GM18507 (cell line): ENCODE measurements at places on chromosomes 6 and 20.

DNA sequence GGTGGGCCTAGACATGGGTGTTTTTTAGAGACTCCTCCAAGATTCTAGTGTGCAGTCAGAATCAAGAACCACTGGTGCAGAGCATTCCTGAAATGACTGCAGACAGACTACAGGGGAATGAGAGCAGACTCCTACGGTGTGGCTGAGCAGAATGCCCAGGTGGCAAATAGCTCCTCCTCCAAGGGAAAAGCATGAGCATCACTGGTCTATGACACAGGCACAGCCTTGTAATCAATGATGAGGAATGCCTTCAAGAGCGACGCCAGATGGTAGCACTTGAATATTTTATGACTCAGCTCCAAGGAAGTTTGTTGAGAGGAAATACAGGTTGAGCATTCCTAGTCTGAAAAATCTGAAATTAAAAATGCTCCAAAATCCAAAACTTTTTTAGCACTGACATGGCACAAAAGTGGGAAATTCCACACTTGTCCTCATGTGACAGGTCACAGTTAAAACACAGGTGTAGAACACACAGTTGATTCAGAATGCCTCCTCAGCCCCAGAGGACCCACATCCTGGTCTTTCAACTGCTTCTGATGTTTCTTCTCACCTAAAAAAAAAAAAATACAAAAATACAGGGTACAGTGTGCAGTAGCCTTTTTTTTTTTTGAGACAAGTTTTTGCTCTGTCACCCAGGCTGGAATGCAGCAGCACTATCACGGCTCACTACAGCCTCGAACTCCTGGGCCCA, 10.6 kb upstream of the FAM8A1 start:
- DNase-seq, result no peak

DNA sequence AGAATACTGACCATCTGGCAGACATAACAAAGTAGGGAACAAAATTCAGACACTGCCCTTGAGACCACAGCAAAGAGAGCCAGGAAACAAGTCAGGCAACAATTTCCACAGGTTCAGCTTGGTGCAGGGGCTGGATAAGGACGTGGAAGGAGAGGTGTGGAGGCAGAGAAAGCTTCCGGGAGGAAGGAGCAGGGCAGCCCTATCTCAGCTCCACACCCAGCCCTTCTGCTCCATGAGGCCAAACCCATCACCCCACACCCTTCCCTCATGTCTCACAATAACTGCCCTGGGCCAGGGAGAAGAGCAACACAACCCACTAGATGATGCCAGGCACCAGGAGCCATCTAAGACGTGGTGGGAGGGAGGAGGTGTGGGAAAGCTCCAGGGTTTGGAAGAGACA, 5.8 kb downstream of the SNHG17 start:
- DNase-seq, result no peak

DNA sequence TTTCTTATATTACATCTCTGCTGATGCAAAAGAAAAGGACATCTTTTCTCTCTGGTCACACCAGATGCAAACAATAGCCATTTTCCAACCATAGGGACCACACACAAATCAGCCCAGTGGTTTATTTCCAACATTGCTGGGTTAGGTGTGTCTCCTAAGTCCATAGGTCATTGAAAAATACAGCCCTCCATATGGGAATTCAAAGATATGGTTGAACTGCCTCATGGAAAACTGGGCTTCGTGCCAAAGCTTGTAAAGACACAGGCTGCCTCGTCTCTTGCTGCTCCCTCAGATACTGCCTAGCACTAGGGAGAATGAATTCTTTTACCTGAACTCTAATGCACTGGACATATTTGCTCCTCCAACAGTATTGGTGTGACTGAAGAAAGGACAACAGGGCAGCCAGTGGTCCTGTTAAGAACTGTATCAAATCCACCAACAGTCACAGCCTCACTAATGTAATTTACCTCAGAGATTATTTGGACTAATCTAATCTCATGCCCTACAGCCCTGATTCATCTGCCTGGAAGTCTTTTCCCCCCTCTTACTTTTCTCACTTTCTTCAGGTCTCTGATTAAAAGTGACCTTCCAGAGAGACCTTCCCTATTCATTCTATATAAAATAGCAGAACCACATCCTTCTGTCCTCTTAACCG, 48.3 kb upstream of the TBC1D32 start:
- no peak for DNase-seq

DNA sequence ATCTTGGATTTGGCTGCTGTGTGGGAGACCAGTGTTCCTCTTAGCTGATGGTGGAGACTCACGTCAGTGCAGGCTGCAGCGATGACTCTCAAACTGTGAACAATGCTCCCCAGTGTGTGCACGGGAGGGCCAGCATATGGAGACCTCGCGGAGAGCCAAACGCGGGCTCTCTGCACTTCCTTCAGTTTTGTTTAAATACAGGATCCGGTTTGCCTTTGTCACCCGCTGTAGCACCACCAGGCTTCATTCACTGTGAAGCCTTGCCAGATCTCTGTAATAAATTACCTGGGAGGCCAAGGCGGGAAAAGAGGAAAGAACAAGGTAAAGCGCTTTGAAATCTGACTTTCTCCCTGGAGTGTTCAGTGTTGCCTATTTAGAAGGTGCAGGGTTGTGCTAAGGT, 30.7 kb upstream of the TMEM14A start:
- no peak for DNase-seq

GRCh38 chr6:151523034-151523433, 29.2 kb downstream of the CCDC170 start:
- no peak for DNase-seq

- no peak for DNase-seq
Measured at GRCh38 chr20:34037121-34037520, 43.4 kb downstream of the RALY start.

- DNase-seq, result no peak
Measured at GRCh38 chr6:154852687-154853086, 119.5 kb downstream of the SCAF8 start.
